ENCODE measurements at places on chromosomes 16 and 17. TPM values are rescaled to one million over a fixed set of nuclear protein-coding genes. Genes with fewer than 3 reads are reported as not detected.

Gene CCL14
- total RNA-seq, result 134 TPM

Gene AOC3
- total RNA-seq, result 40.6 TPM

Gene PRSS33
- total RNA-seq, result not detected

Gene KRT33A
- not detected for total RNA-seq

Gene CHD9
- 83.7 TPM for total RNA-seq

Gene ARMC5
- total RNA-seq, result 9.6 TPM

Gene TIMM22
- total RNA-seq, result 14.6 TPM

Gene ACAP1
- 26.0 TPM for total RNA-seq

Gene KRT222
- total RNA-seq, result 6.6 TPM

Gene KRT13
- not detected for total RNA-seq

Gene CHD9NB
- 26.2 TPM for total RNA-seq

Gene EPN3
- 5.0 TPM for total RNA-seq

Gene SLC52A1
- 0.19 TPM for total RNA-seq

Gene ECI1
- total RNA-seq, result 98.1 TPM

Gene HOXB7
- total RNA-seq, result 45.4 TPM

Gene FOXL1
- 2.0 TPM for total RNA-seq

Gene FBXW10B
- total RNA-seq, result 0.19 TPM

Gene MMD
- 9.9 TPM for total RNA-seq

Gene MIS12
- total RNA-seq, result 17.4 TPM

Gene CDH13
- 13.8 TPM for total RNA-seq

Gene TBC1D3
- total RNA-seq, result not detected

Gene SPNS2
- total RNA-seq, result 60.5 TPM

Gene RGS11
- total RNA-seq, result 5.9 TPM

Gene MMP25
- 1.7 TPM for total RNA-seq

Gene ZSCAN10
- not detected for total RNA-seq

Gene EVI2B
- total RNA-seq, result 16.5 TPM

Gene DNAAF8
- 1.8 TPM for total RNA-seq

Gene CBLN1
- total RNA-seq, result 0.25 TPM

Gene B4GALNT2
- 4.3 TPM for total RNA-seq

Gene FBXO39
- not detected for total RNA-seq

Gene TPSG1
- total RNA-seq, result 3.4 TPM

Gene CHST5
- 0.13 TPM for total RNA-seq

Gene P3H4
- 13.6 TPM for total RNA-seq

Gene CD2BP2
- total RNA-seq, result 68.1 TPM

Gene SMPD3
- 0.72 TPM for total RNA-seq

Gene SPATA2L
- 15.1 TPM for total RNA-seq

Gene SLC13A2
- 1.1 TPM for total RNA-seq

Gene MAF
- 70.1 TPM for total RNA-seq

Gene CLEC18A
- 0.85 TPM for total RNA-seq

Gene ALDH3A2
- total RNA-seq, result 75.0 TPM

Gene SCGB1C2
- total RNA-seq, result not detected

Measured in kidney (tissue), 22 donors.